CMK (cell line): ENCODE measurements at places on chromosomes 7 and 10.

- DNase-seq: no peak
Observed at GRCh38 chr10:92142512-92142911, 148.4 kb downstream of the CPEB3 start.

DNA sequence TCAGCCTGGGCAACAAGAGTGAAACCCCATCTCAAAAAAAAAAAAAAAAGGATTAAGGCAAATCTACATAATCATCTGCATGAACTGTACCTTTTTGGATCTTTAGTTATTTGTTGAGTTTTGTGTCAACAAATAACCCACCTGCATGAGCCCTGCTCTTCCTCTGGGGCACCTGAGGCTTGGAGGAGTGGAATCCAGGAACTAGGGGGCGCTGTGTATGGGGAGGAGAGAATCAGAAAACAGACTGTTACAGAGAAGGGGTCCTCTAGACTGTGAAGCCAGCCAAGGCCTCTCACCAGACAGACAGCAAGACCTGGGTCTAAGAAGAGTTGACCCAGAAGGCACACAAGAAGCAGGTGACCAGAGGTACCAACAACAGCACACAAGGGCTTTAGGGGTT lies 682.8 kb upstream of the NRP1 start:
- DNase-seq: no peak

- DNase-seq: no peak
Observed at GRCh38 chr10:47233631-47234030, 66.4 kb upstream of the GDF10 start.

DNA sequence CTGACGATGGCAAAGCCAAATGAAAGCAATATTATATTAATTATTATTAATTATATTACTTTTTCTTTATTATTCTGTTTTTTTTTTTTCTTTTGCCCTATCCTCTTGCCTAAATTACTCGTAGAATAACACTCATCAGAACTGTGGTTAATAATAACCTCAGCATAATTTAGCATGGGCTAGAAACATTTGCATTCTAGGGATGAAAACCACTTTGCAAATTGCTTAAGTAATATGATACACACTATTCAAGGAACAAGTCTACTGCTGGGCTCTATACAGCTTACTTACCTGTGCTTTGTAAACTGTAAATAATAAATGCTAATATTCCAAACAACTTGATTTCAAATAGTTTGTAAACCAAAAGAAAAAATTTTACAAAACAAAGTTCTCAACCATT lies 375.8 kb downstream of the HGF start:
- no peak for DNase-seq

GRCh38 chr7:149573519-149573918 lies 75.9 kb upstream of the ZNF746 start:
- no peak for DNase-seq

- DNase-seq: no peak
Observed at GRCh38 chr7:13894954-13895353, 94.5 kb downstream of the ETV1 start.

DNA sequence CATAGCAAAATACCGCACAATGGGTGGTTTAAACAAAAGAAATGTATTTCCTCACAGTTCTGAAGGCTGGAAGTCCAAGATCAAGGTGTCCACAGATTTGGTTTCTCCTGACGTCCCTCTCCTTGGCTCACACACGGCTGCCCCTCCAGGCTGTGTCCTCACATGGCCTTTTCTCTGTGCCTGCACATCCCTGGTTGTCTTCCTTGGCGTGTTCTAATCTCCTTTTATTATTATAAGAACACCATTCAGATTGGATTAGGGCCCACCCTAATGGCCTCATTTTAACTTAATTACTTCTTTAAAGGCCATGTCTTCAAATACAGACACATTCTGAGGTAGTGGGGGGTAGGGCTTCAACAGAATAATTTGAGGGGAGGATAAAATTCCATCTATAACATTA lies 87.9 kb downstream of the FZD1 start:
- DNase-seq: no peak

DNA sequence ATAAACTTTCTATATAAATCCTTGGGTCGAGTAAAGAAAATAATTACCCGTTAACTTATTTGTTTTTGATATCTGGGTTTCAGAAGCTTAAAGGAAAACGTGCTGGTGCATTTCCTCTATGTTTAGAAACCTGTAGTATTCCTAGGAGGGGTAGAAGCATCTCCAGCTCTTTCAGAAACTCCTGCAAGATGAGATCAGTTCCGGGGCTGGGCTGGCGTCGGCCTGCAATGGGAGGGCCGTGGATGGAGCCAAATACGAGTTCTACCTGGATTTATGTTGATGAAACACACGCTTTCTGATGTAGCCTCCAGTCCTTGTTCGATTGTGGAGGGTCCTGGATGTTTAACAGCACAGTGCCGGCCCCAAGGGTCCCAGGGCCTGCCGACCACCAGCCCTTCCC lies 35.8 kb upstream of the DIP2C start:
- DNase-seq: no peak

GRCh38 chr7:155234158-155234492 lies 63.6 kb upstream of the INSIG1 start:
- DNase-seq: no peak
